Activated naive CD8-positive, alpha-beta T cell treated with anti-CD3 and anti-CD28 coated beads, Interleukin-2, amount 10 ng/mL, durations not matched to agents 7 days and 5 days (primary cell): ENCODE measurements at places on chromosomes 12 and 14. TPM values are rescaled to one million over a fixed set of nuclear protein-coding genes. Genes with fewer than 3 reads are reported as not detected.

TMEM119 gene
- total RNA-seq = 0.48 TPM

INHBC gene
- 0.14 TPM for total RNA-seq

RNASE4 gene
- total RNA-seq = 0.62 TPM

LMNTD1 gene
- total RNA-seq = not detected

MANSC1 gene
- not detected for total RNA-seq

KLHL33 gene
- 3.4 TPM for total RNA-seq

KRT80 gene
- not detected for total RNA-seq

PLEKHD1 gene
- total RNA-seq = 0.08 TPM

TAS2R7 gene
- not detected for total RNA-seq

CD163L1 gene
- total RNA-seq = 0.97 TPM

OR4E2 gene
- total RNA-seq = not detected

KRT6C gene
- total RNA-seq = not detected

MMP17 gene
- 0.54 TPM for total RNA-seq

USP44 gene
- 28.8 TPM for total RNA-seq

PAPOLA gene
- 175 TPM for total RNA-seq

AMN gene
- total RNA-seq = 2.5 TPM

KRT85 gene
- not detected for total RNA-seq

KRT4 gene
- not detected for total RNA-seq

LBHD2 gene
- not detected for total RNA-seq

CISTR gene
- total RNA-seq = not detected

LRFN5 gene
- not detected for total RNA-seq

MMP19 gene
- total RNA-seq = 1.7 TPM

GPD1 gene
- total RNA-seq = 0.33 TPM
